ENCODE measurements at places on chromosomes 2 and 18.

- no peak for DNase-seq
Observed at GRCh38 chr2:54298514-54298913, 42.5 kb upstream of the TSPYL6 start.

GRCh38 chr2:42835577-42836371 is 43.4 kb upstream of the HAAO start:
- DNase-seq, result no peak

DNA sequence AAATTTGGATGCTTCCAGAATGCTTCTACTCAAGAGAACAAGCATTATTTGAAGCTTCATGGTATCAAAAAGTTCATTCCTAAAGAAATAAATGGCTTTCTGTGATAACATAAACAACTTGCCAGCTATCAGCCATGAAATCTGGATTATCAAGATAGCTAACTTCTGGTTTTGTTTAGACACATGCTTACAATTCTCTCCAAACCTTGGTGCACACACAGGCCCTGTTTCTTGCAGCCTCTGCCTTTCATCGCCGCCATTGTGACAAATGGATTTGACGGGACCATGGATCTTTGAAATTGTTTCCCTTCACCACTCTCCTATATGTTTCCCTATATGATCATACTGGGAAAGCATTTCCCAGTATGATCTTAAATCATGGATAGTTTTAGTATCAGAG is 47.9 kb upstream of the CABLES1 start:
- DNase-seq, result no peak

- DNase-seq, result no peak
Observed at GRCh38 chr2:58701688-58702301, 460.7 kb upstream of the FANCL start.

DNA sequence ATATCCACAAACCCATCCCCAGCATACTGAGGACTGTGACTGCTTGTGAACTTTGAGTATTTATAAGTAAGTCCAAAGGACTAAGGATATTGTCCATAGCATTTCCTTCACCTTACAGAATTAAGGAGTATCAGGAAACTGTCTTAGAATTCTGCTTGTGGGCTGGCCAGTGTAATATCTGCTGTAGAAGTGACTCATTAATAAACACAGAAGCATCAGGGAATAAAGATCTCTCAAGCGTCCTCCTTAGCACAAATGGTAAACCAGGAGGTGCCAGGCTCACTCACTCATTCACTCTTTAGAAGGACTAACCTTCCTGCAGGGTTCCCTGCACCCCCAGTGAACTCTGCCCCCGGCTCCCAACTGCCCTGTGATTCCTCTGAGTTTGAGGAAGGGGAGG is 31.0 kb downstream of the CCDC68 start:
- no peak for DNase-seq

DNA sequence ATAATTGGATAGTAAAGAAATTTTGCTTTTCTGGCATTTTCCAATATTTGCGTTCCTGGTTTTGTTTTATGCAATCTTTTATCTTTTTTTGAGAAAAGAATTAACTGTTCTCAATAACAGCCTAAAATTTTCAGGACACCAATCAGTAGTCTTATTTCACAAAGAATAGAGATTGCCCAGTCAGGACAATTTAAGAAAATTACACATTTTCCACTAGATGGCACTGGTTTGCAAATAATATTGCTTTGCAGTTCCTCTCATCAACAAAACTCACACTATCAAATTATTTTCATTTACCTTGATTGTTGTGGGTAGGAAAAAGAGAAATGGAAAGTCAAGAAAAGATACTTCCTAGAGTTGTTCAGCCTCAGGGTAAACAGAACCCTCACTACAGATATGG is 2.4 kb upstream of the RBM45 start:
- no peak for DNase-seq

- DNase-seq, result no peak
Observed at GRCh38 chr2:83142934-83143333, 1316.1 kb downstream of the SUCLG1 start.

DNA sequence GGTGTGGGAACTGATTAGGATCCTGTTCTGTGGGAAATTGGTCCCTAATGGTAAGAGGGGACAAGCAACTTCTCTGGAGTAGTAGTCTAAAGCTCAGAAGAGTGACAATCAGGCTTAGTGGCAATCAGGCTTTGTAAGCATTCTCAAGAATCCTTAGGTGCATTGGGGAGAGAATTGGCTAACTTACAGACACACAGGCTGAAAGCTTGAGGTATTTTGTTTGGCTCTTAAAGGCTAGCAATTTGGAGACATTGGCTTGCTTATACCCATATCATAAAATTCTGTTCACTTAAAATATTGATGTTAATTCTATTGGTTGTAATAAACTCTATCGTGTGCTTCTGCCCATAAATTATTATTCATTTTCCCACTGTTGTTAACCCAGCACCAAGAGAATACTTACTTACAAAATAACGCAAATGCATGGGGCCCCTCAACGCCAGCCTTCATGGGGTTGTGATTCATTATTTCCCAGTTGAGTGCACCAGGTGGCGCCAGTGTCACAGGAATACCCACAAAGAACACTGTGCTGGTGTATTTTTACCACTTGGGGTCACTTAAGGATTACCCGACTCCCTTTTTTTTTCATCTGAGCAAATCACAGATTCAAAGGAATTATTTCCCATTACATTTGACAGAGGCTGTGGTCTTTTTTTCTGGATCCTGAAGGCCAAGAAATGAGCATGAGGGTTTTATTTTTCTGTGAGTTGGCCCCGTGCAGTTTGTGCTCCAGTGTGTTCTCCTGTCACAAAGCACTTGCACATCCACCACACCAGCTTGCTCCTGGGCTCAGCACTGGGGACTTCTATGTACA is 45.5 kb downstream of the DDX1 start:
- peak; percentile 31 for DNase-seq

GRCh38 chr2:109209941-109210340 is 80.9 kb downstream of the SH3RF3 start:
- DNase-seq, result no peak

DNA sequence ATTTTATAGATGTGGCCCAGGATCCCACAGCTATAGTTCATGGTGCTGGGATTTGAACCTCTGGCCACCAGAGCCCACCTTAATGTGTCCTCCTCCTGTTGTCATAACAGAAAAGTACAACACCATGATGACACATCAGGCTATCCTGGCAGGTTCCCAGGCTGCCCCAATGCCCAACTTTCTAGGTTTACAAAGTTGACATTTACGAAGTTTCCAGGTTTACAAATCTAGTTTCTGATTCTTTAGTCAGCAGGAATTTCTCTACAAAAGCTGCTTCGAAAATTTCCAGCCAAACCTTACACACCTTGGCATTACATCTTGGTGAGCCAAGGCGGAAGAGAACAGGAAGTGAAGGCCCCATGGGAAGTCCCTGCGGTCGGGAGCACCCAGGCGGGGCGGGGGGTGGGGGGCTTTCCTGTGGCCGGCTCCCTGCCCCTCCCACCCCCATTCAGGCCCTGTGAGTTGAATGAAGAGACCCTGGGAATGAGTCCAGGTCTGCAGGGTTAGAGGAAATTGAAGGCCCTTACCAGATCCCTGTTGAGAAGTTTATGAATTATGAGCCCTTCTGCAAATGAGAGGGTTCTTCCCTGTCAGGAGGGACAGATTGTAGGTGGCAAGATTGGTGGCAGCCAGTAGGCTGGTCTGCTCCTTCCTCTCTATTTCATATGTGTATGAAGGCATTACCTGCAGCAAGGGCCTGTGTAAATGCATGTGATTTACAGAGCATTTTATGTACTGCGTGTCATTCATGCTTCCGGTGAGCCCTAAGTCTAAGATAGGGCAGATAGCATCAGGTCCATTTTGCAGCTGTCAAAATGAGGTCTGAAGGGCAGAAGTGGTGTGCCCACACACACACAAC is 11.1 kb upstream of the IL1RN start:
- DNase-seq, result no peak

- DNase-seq, result no peak
Observed at GRCh38 chr18:7567474-7568425, 634 bp downstream of the PTPRM start.

DNA sequence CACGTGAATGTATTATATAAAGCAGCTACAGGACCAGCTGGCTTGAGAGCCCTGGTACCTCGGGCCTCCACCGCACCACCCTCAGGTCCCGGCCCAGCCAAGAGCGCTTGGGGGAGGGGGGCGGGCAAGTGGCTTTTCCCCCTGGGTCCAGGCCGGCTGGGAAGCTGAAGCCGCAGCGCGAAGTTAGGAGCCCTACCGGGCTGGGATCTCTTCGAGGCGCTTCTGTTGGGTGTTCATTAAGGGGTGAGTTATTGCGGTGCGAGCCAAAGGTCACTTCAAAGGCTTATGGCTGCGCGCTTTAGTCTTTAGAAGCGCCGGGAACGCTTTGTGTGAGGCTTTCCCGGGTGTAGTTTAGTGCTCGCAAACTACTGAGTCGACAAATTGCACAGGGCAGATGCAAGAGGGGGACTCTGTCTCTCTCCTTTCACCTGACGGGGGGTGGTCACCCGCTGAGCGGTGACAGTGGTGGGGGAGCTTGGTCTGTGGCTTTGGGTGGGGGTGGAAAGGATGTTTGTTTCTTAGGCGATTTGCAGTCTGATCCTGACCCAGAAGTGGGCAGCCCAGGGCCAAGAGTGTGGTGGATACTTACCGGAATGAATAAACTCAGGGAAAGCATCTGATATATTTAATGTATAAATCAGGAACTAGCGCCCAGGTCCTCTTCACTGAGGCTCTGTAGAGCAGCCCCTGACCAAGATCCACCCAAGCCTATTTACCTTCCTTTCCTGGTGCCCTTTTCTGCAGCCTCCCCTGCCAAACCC is 6.0 kb downstream of the HOXD3 start:
- DNase-seq, result no peak

DNA sequence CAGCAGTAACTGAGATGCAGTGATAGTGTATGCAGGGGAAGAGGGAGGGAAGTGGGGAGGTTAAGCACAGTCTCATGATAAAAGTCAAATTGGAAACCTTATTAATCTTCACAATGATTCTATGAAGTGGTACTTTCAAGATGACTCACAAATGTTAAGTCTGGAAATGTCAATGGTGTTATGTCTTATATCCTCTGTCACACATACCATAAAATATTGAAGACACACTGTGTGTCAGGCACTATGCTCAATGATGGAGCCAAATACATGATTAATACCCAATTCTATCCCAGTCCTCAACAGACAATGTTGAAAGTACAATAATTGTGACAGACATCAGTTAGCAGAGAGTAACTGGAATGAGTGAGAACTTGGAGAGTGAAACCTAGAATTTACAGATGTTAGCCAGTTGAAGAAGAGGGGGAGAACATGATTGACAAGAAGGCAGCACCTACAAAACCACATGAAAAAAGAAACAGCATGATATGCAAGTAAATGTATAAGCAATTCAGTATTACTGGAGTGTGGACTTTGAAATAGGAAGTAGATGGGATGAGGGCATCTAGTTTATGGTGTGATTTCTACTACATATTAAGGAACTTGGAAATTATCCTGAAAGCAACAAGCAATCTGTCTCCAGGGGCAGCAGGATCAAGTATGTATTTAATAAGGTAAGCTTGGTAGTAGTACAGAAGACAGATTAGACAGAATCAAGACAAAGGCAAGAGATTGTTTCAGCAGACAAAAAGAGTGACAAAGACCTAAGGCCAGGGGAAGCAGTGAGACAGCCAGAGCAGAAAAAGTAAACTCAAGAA is 107.6 kb downstream of the STRN start:
- no peak for DNase-seq

DNA sequence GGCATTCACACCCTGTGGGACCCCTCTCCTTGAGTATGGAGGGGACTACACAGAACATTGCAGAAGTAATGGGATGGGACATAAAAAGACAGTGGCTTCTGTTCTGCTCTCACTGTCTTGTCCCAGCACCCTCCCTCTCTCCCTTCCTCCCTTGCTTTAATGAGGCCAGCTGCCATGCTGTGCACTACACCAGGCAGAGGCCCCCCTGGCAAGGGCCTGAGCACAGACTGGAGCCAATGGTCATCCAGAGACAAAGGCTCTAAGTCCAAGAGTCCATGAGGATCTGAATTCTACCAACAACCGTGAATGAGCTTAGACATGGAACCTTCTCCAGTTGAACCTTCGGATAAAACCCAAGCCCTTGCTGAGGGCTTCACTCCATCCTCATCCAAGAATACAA is 263.0 kb downstream of the NDUFA10 start:
- no peak for DNase-seq

- DNase-seq, result no peak
Observed at GRCh38 chr2:19801367-19802080, 100.3 kb downstream of the TTC32 start.

DNA sequence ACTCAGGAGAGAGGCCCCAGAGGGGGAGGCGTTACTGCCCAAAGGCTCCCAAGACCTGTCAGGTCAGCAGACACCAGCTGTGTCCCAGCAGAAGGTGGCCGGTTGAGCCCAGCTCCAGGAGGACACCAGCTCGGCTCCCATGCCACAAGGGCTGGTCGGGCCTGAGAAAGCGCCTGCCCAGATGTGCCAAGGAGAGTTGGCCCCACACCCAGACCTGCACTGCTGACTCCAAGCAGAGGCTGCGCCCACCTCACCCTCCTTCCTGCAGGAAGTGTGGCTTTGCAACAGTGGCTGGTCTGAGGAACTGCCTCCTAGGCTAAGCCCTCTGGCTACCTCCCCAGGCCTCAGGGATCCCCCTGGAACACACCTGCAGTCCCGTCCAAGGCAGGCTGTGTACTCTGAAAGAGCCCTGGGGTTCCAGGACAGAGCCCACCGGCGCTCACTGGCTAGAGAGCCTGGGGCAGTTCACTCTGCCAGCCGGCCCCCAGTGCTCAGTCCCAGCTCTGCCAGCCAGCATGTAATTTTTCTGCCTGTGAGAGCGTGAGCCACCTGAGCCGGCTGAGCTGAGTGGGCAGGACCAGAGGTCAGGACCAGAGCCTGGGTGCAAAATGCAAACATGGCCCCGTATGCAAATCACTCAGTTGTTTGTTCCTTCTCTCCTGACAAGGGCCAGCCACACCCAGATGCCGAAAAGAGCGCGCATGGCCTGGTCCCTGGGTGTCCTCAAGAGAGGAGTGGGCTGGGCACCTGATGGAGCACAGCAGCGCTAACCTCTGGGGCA is 36.9 kb upstream of the PTMA start:
- no peak for DNase-seq

- no peak for DNase-seq
Observed at GRCh38 chr2:156522864-156523440, 86.8 kb downstream of the GPD2 start.

DNA sequence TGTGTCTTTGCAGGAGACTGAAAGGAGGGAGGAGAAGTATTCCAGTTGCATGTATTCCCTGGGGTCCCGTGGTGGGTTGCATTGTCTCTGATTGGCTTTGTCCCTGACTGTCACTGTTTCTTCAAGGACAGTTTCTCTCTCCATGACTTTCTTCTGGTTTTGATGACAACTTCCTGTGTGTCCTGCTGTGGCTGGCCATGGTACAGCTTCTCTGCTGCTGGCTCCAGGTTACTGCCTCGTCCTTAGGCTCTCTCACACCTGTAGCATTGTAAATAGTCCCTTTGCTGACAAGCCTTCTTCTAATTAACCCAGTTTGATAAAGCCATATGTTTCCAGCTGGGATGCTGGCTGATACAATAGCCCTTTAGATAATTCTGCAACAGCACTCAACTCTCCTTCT is 129.0 kb downstream of the LPIN1 start:
- DNase-seq, result no peak

GRCh38 chr2:174342686-174343342 is 8.1 kb downstream of the SP9 start:
- DNase-seq, result no peak

- no peak for DNase-seq
Observed at GRCh38 chr2:69577467-69578197, 65.9 kb downstream of the AAK1 start.
